ENCODE measurements at places on chromosomes 3 and 15.

- no peak for DNase-seq
These were observed 2.7 kb upstream of the CDCP1 start for GRCh38 chr3:45148921-45149320.

- no peak for DNase-seq
These were observed 243.4 kb upstream of the GADL1 start for GRCh38 chr3:31137718-31138465.

GRCh38 chr3:143306407-143306806 lies 186.8 kb downstream of the CHST2 start:
- DNase-seq: no peak

GRCh38 chr3:26449996-26450395 lies 172.6 kb upstream of the LRRC3B start:
- DNase-seq: no peak

DNA sequence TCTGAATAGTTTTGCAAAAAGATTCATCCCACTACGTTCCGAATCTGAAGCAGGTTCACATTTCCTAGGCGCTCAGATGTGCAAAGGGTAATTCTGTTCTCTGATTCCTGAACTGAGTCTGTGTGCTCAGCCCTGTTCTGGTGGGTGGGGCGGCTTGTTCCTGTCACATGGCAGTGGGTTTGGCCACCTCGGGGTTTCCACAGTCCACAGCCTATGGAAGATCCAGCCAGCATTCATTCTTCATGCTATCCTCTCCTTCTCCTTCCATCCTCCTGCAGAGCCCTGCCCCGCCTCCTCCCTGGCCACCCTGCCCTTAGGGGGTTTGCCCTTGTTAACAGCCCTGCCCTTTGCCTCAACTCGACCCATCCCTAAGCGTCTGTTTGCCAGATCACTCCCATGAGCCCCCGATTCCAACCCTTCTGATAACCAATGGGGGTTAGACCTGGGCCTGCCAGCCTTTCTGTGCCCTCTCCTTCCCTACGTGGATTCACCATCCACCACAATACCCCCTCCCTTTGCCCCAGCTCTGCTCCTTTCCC lies 31.0 kb downstream of the PRR20G start:
- no peak for DNase-seq

GRCh38 chr15:85706779-85707518 lies 87.8 kb downstream of the KLHL25 start:
- peak; percentile 77 for DNase-seq

DNA sequence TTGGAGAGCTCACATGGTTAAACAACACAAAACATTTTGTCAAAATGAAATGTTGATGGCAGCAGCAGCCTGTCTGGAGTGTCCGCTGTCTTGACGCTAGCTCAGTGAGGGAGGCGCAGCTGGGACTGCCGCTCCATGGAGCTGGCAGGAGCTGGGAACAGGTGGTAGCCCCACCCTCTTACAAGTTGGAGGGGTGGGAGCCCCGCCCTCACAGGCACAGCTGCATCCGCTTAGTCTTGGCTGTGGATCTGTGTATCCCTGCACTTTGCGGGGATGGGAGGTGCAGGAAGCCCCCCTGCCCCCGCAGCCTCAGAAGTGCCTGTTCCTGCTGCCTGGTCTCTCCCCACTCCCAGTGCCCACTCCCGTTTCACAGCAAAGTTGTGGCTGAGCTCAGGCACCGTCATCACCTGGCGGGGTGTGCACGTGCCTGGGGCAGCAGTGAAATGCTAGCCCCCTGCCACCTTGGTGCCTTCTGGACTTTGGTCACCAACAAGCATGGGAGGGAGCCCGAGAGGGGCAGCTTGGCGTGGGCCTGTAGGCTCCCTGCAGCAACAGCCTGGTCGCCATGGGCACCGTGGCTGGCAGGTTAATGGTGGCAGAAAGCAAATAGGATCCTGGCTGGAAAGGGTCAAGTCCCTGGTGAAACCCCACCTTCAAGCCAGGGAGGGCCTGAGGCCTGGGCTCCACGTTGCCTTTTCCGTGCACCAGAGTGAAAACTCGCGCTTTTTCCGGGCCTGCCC lies 53.8 kb upstream of the CADM2 start:
- DNase-seq: no peak

- DNase-seq: no peak
These were observed 3.4 kb downstream of the FLNB start for GRCh38 chr3:58011580-58011979.

DNA sequence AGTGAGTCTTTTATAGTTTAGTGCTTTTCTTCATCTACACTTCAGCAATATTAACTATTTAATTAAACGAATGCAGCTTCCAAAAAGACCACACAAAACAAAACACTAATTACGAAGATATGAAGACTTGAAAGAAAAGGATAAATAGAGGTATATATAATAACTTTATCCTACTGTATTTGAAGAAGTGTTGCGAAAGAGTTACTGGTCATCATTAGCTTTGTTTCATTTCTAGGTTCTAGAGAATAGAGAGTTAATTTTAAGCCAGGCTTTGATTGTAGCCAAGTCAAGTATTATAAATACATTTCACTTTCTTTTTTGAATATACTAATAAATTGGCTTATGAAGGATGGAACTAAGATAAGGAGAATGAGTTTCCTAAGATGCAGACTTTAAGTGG lies 416.8 kb upstream of the GBE1 start:
- DNase-seq: no peak

DNA sequence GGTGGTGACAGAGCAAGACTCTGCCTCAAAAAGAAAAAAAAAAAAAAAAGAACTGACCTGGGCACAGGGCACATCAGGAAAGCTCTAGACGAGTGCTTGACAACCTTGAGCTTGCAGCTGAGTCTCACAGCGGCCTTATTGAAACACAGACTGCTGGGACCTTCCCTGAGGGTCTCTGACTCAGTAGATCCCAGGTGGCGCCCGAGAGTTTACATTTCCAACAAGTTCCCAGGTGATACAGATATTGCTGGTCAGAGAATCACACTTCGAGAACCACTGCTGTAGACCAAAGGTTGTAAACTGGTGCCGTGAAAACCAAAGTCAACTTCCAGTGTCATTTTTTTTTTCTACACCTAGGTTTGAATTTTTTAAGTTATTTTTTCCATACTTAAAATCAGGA lies 573.2 kb upstream of the MDFIC2 start:
- no peak for DNase-seq

- DNase-seq: no peak
These were observed 7.4 kb upstream of the FGF7 start for GRCh38 chr15:49415638-49416037.

DNA sequence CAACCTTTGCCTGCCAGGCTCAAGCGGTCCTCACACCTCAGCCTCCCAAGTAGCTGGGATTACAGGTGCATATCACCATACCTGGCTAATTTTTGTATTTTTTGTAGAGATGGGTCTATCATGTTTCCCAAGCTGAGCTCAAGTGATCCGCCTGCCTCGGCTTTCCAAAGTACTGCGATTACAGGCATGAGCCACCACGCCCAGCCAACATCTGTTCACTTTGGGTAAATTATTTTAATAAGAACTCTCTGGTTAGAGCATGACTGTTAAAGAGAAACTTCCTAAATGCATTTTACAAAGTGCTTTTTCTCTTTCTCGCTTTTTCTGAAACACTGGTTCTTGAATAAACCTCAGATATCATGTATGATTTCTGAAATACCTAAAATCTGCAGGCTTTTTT lies 172.5 kb downstream of the PTPRG start:
- DNase-seq: no peak

DNA sequence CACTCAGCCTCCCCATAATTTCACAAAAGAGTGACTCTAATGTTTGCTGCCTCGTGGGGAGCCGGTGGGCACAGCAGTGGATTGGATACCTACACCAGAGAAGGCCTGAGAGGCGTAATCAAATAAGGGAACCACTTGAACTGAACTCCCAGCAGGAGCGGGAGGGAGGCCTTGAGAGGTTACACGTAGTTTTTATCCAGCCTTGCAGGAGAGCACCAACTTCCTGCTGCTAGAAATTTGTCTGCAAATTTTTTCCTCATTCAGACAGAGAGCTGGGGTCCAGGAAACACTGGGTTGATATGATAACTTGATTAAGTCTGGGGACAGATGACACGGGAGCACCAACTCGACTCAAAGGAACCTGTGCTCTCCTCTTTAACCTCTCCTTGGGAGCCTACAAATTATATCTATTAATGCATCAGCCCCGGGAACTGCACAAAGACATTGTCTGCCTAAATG lies 69.8 kb downstream of the HES1 start:
- DNase-seq: no peak

GRCh38 chr15:77840991-77841775 lies 208.5 kb upstream of the LINGO1 start:
- DNase-seq: no peak

GRCh38 chr3:18423401-18424212 lies 1.5 kb downstream of the SATB1 start:
- DNase-seq: peak; percentile 9

GRCh38 chr15:67241132-67241855 lies 13.2 kb downstream of the AAGAB start:
- no peak for DNase-seq

All from T-cell (primary cell).